Progenitor cell of endocrine pancreas (in vitro differentiated cells): ENCODE measurements at places on chromosomes 11 and 22. TPM values are rescaled to one million over a fixed set of nuclear protein-coding genes. Genes with fewer than 3 reads are reported as not detected.

GRCh38 chr22:23315341-23315917 is 135.1 kb downstream of the BCR start:
- H3K36me3 ChIP-seq, result peaks cover 6% of the 10 kb centered on the region
- H3K4me1 ChIP-seq, result peaks cover 2% of the 10 kb centered on the region
- H3K27me3 ChIP-seq, result no peaks in the 10 kb centered on the region
- H3K4me3 ChIP-seq, result no peak overlapping the region
- no peak overlapping the region for H3K27ac ChIP-seq

DNA sequence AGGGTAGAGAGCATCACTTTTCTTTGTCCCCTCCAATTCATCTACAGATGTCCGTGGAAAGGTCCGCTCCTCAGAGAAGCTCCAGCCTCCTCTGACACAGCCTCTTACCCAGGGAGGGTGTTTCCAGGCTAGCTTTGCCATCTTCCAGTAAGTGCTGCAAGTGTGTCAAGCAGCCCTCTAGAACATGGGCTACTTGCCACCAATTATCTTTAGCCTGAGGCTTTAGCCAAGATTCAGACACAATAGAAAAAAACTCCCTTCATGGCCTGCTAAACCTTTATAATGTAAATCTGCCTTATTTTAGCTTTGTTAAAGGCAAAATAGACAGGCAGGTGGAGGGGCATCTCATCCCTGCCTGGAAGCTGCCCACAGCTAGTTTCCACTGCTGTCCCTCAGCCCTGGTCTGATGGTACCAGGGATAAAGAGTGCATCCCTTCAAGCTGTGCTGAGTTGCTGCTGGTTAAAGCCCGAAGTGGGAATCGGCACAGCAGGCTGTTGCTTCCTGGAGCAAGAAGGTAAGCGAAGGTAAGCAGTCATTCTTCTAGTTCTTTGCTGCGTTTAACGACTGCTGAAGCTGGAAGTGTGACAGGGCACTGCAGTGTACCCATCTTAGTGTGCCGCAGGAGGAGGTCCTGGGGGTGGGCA is 190.1 kb upstream of the E2F8 start:
- peaks cover 24% of the 10 kb centered on the region for H3K4me1 ChIP-seq
- DNase-seq, result no peak
- H3K27me3 ChIP-seq, result peaks cover 4% of the 10 kb centered on the region
- no peaks in the 10 kb centered on the region for H3K36me3 ChIP-seq
- no peak overlapping the region for H3K4me3 ChIP-seq

DNA sequence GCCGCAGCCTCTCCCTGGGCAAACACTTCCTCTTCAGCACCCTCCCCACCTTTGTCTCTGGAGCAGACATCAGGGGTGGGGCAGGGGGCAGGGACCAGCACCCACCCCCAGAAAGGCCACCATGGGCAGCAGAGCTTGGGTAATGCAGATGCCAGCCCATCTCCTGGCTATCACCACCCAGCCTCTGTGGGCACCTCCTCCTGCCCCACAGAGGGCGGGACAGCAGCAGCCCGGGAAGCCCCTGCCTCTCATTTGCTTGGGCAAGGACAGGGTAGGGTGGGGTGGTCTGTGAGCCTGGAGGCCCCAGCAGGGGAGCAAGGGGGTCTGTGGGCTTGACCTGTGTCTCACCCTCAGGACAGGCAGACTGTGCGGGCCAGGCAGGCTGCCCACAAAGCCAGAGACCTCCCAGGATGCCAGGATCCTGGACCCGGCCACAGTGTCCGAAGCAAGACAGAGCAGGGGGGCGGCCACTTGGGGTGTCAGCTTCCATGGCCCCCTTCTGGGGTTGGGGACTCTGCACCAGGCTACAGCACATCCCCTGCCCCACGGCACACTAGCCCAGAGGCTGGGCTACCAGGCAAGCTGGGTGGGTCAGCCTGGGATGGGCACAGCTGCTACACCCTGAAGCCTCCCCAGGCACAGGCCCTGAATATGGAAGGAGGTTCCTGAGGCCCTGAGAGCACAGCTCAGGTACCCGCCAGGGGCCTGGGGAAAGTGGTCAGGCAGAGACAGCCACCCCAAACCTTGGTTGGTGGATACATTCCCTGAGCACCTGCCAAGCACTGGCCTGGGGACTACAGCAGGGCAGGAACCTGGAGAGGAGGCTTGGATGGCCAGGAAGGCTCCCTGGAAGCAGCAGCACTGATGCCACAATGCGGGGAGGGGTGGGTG is 4.5 kb downstream of the RNH1 start:
- H3K4me1 ChIP-seq, result peaks cover 4% of the 10 kb centered on the region
- H3K36me3 ChIP-seq, result peaks cover 9% of the 10 kb centered on the region
- no peak for DNase-seq
- H3K27ac ChIP-seq, result no peak overlapping the region
- no peak overlapping the region for H3K4me3 ChIP-seq
- no peaks in the 10 kb centered on the region for H3K27me3 ChIP-seq

- H3K27me3 ChIP-seq, result no peaks in the 10 kb centered on the region
- H3K36me3 ChIP-seq, result peaks cover 46% of the 10 kb centered on the region
- peaks cover 31% of the 10 kb centered on the region for H3K4me1 ChIP-seq
- H3K4me3 ChIP-seq, result peak overlapping the region; percentile 29
- peak overlapping the region; percentile 3 for H3K27ac ChIP-seq
- no peak for DNase-seq
These were observed 6.3 kb downstream of the PPP2R1B start for GRCh38 chr11:111759778-111760407.

DNA sequence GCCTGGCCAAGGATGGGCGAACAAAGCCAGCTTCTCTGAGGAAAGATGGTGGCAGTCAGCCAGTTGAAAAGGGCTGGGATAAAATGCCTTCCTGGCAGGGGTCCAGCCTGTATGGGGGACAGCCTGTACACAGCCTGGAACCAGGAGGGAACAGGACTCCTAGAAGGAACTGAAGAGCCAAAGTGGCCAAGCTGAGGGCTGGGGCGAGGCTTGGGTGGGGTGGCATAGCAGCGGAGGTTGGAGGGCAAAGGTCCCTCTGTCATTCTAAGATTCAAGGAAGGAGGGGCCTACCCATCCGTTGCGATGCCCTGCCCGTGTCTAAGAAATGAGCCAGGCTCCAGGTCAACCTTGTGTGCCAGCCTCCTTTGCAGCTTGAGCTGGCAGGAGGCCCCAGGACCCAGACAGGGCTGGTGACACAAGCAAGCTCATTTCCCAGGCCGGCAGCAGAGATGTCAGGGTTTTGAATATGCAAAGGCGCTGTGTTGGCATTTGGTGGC is 22.6 kb downstream of the FADD start:
- DNase-seq, result no peak
- H3K36me3 ChIP-seq, result no peaks in the 10 kb centered on the region
- H3K27ac ChIP-seq, result no peak overlapping the region
- peaks cover 13% of the 10 kb centered on the region for H3K27me3 ChIP-seq

- no peaks in the 10 kb centered on the region for H3K4me1 ChIP-seq
- H3K27me3 ChIP-seq, result peaks cover 2% of the 10 kb centered on the region
- no peak overlapping the region for H3K27ac ChIP-seq
- no peak for DNase-seq
- H3K4me3 ChIP-seq, result no peak overlapping the region
These were observed 8.1 kb downstream of the SULT4A1 start for GRCh38 chr22:43854121-43854785.

GRCh38 chr11:17519061-17519885 is 24.9 kb downstream of the USH1C start:
- DNase-seq, result no peak
- H3K27me3 ChIP-seq, result peaks cover 10% of the 10 kb centered on the region
- no peak overlapping the region for H3K27ac ChIP-seq
- no peak overlapping the region for H3K4me3 ChIP-seq

DNA sequence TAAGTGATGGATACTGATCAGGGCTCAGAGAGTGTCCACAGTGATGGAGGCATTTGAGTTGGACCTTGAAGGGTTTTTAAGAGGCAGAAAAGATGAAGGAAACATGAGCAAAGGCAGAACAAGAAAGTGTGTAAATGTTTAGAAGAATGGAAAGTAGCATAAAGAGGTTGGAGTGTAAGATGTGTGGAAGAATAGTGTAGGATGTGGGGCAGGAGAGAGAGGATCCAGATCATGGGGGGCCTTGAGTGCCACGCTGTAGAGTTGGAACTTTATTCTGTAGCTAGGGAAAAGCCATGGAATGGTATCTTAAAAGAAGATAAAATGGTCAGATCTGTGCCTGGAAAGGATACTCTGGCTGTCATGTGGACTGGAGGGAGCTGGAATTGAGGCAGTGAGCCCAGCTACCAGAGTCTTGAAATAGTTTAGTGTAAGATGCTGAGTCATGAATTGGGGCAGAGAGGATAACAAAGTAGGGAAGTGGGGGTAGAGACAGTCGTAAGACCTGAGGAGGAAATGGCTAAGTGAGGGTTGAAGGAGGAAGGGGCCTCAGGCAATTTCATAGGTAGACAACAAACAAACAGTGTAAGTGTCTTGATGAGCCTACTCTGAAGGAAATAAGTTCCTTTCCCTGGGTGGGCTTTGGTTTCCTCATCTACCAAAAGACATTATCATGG is 6.7 kb downstream of the KCNE3 start:
- DNase-seq, result no peak
- peaks cover 18% of the 10 kb centered on the region for H3K27me3 ChIP-seq
- H3K4me3 ChIP-seq, result no peak overlapping the region
- H3K4me1 ChIP-seq, result peaks cover 2% of the 10 kb centered on the region
- H3K27ac ChIP-seq, result no peak overlapping the region
- H3K36me3 ChIP-seq, result no peaks in the 10 kb centered on the region

GRCh38 chr22:33656808-33657628 is 263.3 kb downstream of the LARGE1 start:
- no peak for DNase-seq
- H3K36me3 ChIP-seq, result peaks cover 27% of the 10 kb centered on the region
- H3K27ac ChIP-seq, result peak overlapping the region; percentile 30

The PLAAT2 gene
- total RNA-seq, result not detected in 2 replicates

The OR52H1 gene
- total RNA-seq, result 0.26 TPM in 1 of 2 replicates, not detected in the other

The ADM gene
- 8.4 and 9.4 TPM in 2 replicates for total RNA-seq

The PKNOX2 gene
- 32.8 and 39.9 TPM in 2 replicates for total RNA-seq

The RAG1 gene
- 0.65 and 1.00 TPM in 2 replicates for total RNA-seq
